ENCODE measurements at places on chromosomes 1 and 21. TPM values are rescaled to one million over a fixed set of nuclear protein-coding genes. Genes with fewer than 3 reads are reported as not detected.

- H3K27ac ChIP-seq, result no peak overlapping the region
- no peaks in the 10 kb centered on the region for H3K4me1 ChIP-seq
- no peak for DNase-seq
- no peak overlapping the region for H3K4me3 ChIP-seq
These were observed 71.3 kb upstream of the NGF start for GRCh38 chr1:115409094-115410015.

- no peak for DNase-seq
- H3K4me1 ChIP-seq, result no peaks in the 10 kb centered on the region
- H3K27me3 ChIP-seq, result no peaks in the 10 kb centered on the region
- H3K36me3 ChIP-seq, result no peaks in the 10 kb centered on the region
- no peak overlapping the region for H3K27ac ChIP-seq
These were observed 31.1 kb downstream of the AKT3 start for GRCh38 chr1:243818978-243819377.

GRCh38 chr1:68228851-68229250, 3.5 kb downstream of the WLS start:
- no peaks in the 10 kb centered on the region for H3K36me3 ChIP-seq
- no peak overlapping the region for H3K4me3 ChIP-seq
- H3K27me3 ChIP-seq, result no peaks in the 10 kb centered on the region
- no peak overlapping the region for H3K27ac ChIP-seq
- H3K4me1 ChIP-seq, result peaks cover 7% of the 10 kb centered on the region

DNA sequence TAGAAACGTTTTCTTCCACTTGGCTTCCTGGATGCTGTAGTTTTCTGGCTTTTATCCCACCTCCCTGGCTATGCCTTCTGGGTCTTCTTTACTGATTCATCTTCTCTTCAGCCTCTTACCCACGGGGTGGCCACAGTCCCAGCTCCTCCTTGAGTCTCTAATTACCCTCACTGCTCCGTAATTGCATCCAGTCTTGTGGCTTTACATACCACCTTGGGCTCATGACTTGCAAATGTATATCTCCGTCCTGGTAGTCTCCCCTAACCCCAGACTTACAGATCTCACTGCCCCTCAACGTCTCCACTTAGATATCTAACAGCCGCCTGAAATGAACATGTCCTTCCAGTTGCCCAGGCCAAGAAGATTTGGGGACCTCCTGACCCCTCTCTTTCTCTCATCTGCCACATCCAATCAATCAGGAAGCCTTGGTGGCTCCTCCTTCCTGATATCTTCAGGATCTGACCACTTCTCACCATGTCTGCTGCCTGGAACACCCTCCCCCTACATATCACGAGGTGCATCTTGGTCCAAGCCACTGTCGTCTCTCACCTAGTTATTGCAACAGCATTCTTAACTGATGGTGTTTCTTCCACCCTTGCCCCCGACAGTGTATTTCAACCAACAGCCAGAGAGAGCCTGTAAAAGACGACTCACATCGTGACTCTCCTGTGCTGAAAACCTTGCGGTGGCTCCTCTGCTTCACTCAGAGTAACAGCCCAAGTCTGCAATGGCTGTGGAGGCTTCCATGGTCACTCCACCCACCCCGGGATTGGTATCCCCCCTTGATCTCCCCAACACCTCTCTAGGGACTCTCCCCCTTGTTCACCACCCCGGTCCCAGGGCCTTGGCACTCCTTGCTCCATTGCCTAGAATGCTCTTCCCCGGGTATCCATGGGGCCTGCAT, 219.0 kb upstream of the POU3F1 start:
- H3K4me1 ChIP-seq, result no peaks in the 10 kb centered on the region
- H3K27me3 ChIP-seq, result peaks cover 26% of the 10 kb centered on the region
- no peak for DNase-seq
- H3K36me3 ChIP-seq, result no peaks in the 10 kb centered on the region
- no peak overlapping the region for H3K4me3 ChIP-seq
- H3K27ac ChIP-seq, result no peak overlapping the region

GRCh38 chr1:18256282-18257235, 149.0 kb downstream of the IGSF21 start:
- H3K27ac ChIP-seq, result no peak overlapping the region
- no peaks in the 10 kb centered on the region for H3K4me1 ChIP-seq
- no peaks in the 10 kb centered on the region for H3K36me3 ChIP-seq
- H3K27me3 ChIP-seq, result peaks cover 39% of the 10 kb centered on the region
- no peak overlapping the region for H3K4me3 ChIP-seq

The AMY1A gene
- not detected for total RNA-seq

The CADM3 gene
- total RNA-seq, result not detected
